A549 (cell line): ENCODE measurements at places on chromosomes 5 and 9.

DNA sequence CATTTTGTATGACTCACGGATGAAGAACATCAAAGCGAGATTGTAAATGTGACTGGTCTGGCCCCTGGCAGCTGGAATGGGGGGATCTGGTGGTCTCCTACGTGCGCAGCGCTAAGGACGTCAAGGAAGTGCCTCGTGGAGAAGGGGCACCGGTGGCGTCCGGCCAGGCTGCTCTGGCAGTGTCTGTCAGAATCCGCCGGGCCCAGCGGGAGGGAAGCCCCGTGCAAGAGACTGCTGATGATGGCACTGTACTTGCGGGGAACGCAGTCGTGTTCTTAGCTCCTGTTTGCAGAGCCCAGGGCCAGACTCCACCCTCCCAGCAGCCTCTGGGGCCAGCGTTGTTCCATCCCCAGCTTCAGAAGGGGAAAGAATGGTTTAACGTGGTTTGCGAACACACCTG is 75.5 kb downstream of the COL5A1 start:
- no peak for DNase-seq

- DNase-seq: no peak
Measured at GRCh38 chr9:112140936-112141335, 34.2 kb downstream of the SUSD1 start.

DNA sequence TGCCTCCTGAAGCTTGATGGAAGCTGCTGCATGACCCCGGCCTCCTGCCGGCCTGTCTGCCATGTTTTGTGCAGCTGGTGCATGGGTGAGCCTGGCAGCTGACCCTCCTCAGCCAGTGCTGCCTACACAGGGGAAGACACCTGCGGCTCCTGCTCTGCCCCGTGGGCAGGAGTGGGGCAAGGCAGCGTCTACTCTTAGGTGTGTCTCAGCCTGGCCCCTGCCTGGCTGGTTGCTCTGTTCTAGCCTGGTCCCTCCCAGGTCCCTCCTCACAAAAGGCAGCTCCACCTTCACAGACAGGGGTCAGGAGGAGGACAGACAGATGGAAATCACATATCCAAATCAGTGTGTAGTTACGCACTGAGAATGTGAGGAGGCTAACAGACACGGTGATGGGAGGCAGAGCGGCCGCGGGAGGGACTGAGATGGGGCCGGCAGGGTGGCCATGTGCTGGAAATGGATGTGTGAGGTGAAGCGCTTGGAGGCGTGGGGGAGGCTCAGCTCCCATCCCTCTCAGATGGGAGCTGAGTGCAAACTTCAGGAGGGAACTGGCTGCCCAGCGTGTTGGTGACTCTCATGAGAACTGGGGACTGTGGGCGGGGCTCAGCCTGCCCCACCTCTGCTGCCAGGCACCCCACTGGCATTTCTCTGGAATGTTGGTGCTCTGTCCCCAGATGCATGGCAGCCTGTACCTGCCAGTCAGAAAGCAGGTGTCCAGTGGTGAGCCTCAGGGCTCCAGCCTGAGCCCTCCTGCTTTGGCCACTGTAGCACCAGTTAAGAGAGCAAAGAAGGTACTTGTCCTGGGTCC is 43.4 kb downstream of the PPARGC1B start:
- no peak for DNase-seq

- no peak for DNase-seq
Measured at GRCh38 chr5:31962871-31963307, 211.2 kb downstream of the GOLPH3 start.

GRCh38 chr9:33234511-33235467 is 5.2 kb upstream of the SPINK4 start:
- DNase-seq: peak; percentile 46

- peak; percentile 58 for DNase-seq
Measured at GRCh38 chr5:33441241-33442177, 744 bp downstream of the TARS1 start.

DNA sequence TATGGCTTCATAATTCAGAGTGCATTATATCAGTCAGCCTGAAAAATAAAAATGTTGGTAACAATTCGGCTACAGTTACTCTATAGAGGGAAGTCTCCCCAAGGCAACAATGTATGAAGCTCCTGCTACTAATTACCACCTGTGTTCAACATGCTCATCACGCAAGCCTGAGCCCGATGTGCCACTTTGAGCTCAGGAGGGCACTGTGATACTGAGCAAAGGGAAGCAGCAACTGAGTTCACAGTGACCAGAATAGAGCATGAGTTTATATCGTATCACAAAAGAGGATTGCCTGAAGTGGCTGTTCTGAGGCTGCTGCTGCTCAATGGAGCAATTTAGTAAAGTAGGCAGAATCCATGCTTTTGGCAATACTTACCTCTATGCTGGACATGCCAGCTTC is 202.0 kb upstream of the HAPLN1 start:
- no peak for DNase-seq

DNA sequence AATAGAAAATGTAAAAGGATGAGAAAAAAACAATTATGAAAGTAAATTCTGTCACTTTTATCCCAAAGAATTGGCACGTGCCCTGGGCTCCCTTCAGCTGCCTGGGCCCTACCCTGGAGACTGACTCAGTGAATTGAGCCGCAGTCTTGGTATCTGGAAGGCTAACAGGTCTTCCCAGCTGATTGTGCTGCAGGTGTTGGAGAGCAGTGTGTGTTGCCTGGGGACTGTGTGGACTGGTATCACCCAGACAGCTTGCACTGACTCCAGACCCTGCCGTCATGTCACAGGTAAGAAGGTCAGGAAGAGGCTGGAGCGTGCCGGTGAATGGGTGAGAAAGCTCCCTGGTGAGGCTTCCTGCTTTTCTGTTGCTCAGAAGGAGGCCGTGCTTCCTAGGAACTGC is 83.3 kb downstream of the AOPEP start:
- DNase-seq: no peak

GRCh38 chr9:91192381-91193086 is 169.2 kb downstream of the AUH start:
- no peak for DNase-seq

DNA sequence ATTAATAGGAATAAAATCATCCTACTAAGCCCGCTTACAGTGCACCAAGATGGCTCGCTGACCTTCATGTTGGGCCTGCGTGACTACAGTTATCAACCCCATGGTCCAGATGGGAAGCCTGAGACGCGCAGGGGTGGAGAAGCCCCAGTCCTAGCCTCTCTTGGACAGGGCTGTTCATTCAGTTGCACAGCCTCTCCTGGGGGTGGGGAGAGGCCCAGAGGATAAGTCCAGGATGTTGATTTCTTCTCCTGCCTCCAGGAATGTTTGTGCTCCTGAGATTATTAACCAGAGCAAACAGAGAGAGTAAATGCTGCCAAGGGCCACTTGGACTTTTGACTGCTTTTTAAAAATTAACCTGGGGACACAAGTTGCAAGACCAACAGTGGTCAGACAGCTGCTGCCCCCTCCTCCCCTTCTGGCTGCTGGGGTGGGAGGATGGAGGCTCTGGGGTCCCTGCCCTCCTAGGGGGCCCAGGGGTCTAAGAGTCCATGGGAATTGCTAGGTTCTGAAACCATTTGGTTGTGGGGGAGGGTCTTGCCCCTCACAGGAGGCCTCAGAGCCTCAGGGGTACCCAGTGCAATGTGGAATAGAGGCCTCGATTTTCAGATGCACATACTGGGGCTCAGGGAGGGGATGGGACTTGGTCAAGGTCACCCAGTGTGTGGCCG is 2.8 kb upstream of the AMBP start:
- peak; percentile 94 for DNase-seq

GRCh38 chr9:107211284-107211923 is 71.7 kb upstream of the RAD23B start:
- no peak for DNase-seq

GRCh38 chr5:136037001-136037705 is 8.4 kb downstream of the TGFBI start:
- DNase-seq: no peak

DNA sequence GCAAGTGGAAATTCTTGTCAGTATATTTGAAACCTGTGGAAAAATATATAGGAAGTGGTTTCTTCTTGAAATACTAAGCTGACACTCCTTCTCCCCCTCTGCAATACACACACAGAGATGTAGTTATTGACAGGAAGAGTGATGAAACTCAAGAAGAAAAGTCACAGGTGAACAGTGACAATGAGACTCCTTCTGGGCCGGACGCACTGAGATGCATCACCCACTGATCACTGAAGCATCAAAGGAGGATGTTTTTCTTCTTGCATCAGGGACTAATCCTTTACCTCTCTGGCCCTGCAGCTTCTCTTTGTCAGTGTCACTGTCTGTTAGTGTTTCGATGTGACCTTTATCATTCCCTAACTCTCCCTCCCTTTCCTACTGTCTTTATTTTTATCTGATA is 1864.2 kb upstream of the C9orf72 start:
- DNase-seq: no peak

- DNase-seq: no peak
Measured at GRCh38 chr9:113626735-113627495, 163.4 kb downstream of the RGS3 start.

DNA sequence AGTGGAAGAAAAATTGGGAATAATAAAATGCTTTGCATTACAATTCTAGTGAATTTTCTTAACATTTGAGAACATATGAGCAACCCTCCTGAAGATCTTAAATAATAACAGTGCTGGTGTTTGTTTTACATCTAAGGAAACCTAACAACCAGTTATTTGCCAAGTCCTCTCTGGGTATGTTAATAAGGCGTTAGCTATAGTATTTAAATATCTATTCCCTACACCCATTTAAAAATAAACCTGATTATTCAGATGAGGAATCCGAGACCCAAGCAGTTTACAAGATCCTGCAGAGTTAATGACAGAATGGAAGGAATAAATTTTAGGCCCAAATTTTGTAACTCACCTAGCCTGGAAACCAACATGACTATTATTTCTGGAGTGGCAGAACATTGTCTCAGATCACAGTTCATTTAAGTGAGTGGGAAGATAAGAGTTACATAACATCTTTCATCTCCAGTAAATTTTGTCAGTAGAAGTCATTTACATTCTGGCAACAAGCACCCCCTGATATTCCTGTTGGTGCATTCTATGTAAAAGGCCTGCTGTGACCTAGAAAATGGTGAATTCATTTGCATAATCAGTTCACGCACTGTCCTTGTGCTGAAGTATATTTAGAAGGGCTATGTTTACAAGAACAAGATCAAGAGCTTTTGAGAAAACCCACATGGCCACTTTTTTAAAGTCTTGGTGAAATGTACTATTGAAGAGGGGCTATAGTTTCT is 148.2 kb downstream of the COX7C start:
- no peak for DNase-seq

GRCh38 chr9:93324191-93324834 is 127.2 kb upstream of the FAM120A start:
- DNase-seq: no peak

- no peak for DNase-seq
Measured at GRCh38 chr5:1959231-1959630, 76.5 kb upstream of the IRX4 start.

DNA sequence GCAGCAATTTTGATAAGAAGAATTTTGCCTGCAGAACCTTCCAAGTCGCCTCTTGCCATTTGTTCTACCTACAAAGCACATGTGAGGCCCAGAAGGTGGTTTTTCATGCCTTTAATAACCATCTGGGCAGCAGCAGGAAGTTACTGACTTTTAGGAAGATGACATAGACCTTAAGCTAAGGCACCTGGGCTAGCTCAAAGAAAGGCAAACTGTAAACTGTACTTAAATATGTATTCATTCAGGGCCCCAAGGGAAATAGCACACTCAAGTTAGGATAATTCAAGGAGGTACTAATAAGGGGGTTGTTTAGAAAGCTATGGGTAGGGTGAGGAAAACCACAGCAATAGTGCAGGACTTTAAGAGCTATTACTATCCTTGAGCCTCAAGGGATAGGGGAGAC is 57.3 kb upstream of the HSPB3 start:
- DNase-seq: no peak

DNA sequence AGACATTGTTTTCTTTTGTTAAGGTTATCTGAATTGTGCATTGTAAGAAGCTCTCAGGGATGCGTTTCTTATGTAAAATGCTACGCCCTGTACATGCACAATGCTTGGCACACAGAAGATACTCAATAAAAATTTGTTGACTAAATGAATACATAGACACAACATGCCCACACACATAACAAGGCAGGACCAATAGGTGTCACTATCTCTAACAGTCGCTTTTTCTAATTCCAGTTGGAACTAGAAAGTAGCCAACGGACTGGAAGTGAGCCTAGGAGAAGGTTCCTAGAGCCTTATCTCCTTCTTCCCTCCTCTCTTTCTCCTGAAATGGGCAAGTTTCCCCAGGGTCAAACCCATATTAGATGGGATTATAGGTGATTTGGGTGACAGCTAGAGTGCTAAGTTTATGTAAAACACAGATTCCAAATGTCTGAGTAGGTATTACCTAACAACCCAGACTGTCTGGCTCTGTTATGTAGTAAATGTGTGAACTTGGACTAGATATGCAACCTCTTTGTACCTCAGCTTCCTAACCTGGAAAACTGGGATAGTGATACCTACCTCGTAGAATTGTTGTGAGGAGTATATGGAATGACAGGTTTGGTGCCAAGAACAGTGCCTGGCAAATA is 603.0 kb downstream of the RAB3C start:
- no peak for DNase-seq

DNA sequence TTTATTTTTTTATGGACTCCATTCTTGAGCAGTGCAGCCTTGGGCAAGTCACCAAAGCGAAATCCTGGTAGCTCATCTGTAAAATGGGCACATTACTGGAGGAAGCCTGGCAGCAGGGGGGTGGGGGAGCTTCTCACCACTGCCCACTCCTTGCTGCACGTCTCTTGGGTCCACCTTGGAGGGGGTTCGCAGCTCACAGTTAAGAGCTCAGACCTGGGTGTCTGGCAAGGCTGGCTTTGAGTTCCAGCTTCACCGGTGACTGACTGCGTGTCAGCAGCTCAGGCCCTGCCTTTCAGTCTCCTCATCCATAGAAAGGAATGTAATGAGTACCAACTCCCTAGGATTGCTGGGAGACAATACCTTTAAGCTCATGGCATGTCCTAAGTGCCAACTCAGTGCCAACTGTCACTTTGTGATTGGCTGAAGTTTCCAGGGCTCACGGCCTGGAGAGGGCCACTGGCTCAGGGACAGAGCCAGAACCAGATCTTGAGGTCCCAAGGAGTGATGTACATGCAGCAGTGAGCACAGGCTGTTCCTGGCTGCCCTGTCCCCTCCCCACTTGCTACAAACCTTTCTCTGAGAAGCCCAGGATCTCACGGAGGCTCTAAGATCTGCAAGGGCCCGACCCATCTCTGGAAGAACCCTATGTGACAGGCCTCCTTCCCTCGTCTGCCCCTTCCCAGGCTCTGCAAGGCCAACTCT is 72.9 kb downstream of the C9orf50 start:
- no peak for DNase-seq
